Activated CD4-positive, alpha-beta T cell treated with anti-CD3 and anti-CD28 coated beads, Interleukin-2, amount 50 U/mL, for 24 hours (primary cell): ENCODE measurements at places on chromosomes 5 and 9.

DNA sequence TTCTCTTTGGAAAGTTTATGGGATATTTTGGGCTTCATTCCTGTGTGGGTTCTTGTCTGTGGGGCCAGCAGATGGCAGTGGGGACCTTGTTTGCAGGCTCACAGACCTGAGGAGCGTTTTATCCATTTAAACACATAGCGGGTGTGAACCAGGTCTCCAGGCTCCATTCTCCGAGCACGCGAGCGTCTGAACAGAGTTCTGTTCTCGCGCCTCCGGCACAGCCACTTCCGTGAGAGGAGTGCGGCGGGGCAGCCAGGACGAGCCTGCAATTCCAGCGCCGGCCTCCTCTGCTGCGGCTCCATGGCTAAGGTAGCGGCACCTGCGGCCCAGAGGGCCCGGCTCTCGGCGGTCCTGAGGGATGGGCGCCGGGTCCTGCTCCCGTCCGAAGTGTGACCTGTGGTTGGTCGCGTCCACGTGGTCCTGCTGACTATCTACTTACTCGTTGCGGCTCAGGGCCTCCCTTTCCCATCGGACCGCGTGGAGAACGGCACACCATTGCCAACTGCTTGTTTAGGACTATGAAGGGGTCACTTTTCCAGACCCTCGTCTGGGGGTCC, 7.3 kb downstream of the NRARP start:
- DNase-seq, result no peak

- no peak for DNase-seq
Observed at GRCh38 chr9:107177857-107178256, 105.2 kb upstream of the RAD23B start.

- DNase-seq, result no peak
Observed at GRCh38 chr9:108809269-108809668, 46.5 kb downstream of the ACTL7B start.

GRCh38 chr5:20109326-20109725, 121.3 kb upstream of the CDH18 start:
- DNase-seq, result no peak

- no peak for DNase-seq
Observed at GRCh38 chr5:95863383-95863757, 40.8 kb upstream of the GLRX start.

DNA sequence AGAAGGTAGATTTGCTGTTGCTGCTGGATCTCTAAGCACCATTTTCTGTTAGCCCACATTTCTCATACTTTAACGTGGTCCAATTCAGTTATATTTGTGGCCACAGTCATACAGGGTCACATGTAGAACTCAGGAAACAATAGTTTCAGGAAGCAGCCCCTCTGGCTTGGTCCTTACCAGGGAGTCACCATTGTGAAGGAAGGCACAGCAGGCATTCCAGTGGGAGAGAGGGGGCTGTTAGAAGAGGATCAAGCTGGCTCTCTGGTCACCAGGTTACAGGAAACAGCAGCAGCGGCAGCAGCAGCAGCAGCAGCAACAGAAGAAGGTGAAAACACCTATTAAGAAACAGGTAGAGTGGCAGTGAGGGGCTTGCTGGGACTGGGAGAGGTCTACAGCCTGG, 14.5 kb downstream of the C9orf43 start:
- no peak for DNase-seq

- no peak for DNase-seq
Observed at GRCh38 chr5:21603796-21604195, 1249.3 kb downstream of the CDH12 start.

DNA sequence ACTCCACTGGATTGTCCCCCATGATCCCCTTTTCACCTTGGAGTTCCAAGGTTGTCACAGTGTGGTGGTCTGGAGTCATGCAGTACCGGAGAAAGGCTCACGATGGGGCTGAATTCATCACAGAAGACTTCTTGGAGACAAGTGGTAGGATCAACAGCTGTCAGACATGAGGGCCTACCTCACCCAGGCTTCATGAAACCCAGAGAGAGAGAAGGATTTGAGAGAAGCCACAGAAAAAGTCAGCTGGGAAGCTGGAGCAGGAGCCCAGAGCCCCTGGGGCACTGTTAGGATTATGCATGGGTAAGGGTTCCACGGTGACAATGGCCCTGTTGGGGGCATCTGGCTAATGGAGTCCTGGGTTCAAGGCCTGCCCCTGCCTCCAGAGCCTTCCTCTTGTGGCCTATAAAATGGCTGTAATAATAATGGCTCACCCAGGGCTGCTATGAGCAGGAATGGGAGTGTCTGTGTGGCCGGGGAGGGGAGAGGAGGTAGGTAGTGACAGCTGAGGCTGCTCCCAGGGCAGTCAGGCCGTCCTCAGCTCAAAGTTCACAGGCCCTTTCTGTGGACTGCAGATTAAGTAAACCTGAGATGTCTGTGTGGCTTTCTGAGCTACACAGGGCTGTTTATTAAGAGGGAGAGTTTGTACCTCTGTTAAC, 910 bp downstream of the TRIM14 start:
- DNase-seq, result peak; percentile 24

DNA sequence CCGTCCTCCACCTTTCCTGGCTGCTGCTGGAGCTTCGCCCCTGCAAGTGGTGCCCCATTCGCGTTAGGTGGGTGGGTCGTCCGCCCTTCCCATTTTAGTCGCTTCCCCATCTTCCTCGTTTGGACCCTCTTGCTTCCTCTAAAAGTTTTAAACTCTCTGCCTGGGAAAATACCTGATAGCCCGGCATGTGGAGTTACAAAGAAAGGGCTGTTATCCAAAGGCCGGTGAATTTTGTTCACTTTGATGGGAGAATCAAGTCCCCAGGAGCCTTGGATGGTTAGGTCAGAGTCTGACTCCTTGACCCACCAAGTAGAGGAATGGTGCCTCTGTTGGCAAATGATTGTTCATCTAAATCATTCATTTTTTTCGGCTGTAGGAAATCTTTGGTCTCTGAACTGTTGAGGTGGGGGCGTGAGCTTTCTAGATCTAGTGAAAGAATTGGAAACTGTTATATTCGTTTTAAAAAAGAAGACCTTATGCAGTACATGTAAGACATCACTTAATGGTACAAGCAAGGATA, 29.5 kb upstream of the APC start:
- DNase-seq, result no peak

- no peak for DNase-seq
Observed at GRCh38 chr9:112059145-112059965, 115.7 kb downstream of the SUSD1 start.

- no peak for DNase-seq
Observed at GRCh38 chr9:15146268-15146700, 160.7 kb downstream of the TTC39B start.

DNA sequence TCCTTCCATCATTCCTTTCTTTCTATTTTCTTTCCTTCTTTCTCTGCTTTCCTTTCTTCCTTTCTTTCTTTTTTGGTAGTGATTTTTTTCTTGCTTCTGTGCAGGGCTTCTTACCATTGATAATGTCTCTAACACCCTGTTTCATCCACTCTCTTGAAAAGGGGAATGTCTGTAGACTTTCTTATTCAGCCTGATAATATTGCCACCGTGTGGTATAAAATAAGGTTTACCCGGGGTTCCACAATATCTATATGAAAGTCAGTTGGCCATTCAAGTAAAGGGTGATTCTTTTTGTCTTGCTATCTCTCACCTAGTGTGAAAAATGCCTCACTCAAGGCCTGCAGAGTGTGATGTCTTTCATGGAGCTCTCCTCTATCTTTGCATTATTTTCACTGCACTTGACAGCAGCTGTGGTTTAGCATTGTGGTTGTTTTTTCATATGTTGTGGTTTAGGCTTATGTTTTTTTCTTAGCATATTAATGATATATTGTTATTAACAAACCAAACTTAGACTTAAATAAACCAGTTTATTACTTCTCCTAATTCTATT, 153.9 kb downstream of the CSNK1G3 start:
- no peak for DNase-seq

GRCh38 chr9:129640871-129641749, 841 bp downstream of the ASB6 start:
- no peak for DNase-seq

GRCh38 chr9:13032585-13032984, 246.9 kb downstream of the MPDZ start:
- DNase-seq, result no peak
